Stimulated activated CD8-positive, alpha-beta memory T cell treated with anti-CD3 and anti-CD28 coated beads, Interleukin-7, amount 100 ng/mL, for 1 hour (primary cell): ENCODE measurements at places on chromosomes 12 and 14.

DNA sequence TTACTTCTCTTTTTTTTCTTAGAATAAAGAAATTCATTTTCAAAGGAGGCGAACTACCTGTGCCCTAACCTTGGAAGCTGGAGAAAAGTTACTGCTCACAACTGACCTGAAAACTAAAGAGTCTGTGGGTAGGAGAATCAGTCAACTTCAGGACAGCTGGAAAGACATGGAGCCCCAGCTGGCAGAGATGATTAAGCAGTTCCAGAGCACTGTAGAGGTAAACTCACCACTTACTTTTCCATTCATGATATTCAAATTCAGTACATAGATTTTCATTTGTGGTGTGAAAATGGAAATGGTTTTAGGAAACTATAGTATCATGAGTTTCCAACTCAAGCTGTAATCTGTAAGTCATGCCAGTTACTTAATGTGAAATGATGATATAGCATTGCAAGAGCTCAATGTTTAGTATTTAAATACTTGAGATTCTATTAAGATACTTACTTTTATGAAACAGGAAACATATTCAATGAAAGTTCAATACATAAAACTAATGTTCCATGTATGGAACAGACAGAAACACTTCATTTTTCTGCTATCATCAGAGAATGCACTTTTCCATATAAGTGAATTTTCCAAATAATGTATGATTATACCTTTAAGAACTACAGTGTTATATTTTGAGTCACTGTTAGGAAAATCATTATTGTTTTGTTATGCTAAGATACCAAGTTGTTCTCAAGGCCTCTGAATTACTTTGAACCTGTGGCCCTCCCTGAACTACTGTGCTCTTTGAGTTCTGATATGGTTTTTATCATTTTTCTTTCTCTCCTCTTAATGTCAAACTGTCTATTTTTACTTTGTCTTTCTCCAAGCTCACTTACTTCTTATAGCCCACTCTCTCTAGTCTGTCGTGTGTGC, 119.0 kb downstream of the ESR2 start:
- DNase-seq = no peak

- no peak for DNase-seq
Measured at GRCh38 chr14:102503641-102504327, 5.8 kb downstream of the ANKRD9 start.

- DNase-seq = no peak
Measured at GRCh38 chr12:26428420-26428819, 233.0 kb downstream of the SSPN start.

DNA sequence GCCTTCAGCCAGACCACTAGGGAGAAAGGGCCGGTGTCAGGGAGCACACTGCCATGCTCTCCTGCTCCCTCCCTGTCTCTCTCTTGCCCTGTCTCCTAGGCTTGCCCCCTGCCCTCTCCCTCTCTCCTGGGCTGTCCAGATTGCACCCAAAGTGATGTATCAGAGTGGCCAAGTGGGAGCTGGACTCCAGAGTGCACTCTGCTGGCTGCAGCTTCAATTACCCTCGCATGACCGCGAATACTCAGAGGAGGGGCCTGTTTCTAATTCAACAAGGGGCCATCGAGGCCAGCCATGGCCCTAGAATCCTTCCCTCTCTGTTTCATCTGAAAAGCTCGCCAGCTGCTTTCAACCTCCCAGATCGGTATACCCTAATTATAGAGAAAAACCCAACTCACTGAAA, 206.4 kb upstream of the FKBP4 start:
- DNase-seq = no peak

DNA sequence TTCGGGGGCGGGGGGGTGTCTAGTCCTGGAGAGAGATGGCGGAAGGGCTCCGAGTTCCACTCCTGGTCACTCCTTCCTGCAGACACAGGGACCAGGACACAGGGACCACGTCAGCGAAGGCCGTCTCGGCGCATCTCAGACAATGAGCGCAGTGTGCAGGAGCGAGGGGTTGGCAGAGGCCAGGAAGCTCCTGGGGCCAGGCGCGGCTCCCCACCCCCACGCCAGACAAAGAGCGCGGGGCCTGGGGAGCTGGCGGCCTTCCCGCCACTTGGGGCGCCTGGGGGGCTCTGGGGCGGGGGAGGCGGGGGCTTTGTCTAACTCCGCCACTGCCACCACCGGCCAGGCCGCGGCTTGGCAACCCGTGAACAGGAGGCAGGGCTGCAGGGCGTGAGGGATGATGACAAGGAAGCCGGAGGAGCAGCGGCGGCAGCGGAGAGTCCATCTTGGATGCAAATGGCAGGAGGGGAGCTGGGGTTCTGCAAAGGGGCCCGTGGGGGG, 2.2 kb downstream of the CDK2AP1 start:
- DNase-seq = no peak

- DNase-seq = no peak
Measured at GRCh38 chr14:67389275-67389674, 22.7 kb downstream of the PLEK2 start.

GRCh38 chr12:121711361-121712189, 977 bp upstream of the TMEM120B start:
- DNase-seq = no peak

- no peak for DNase-seq
Measured at GRCh38 chr12:131366261-131366871, 344.5 kb upstream of the SFSWAP start.

DNA sequence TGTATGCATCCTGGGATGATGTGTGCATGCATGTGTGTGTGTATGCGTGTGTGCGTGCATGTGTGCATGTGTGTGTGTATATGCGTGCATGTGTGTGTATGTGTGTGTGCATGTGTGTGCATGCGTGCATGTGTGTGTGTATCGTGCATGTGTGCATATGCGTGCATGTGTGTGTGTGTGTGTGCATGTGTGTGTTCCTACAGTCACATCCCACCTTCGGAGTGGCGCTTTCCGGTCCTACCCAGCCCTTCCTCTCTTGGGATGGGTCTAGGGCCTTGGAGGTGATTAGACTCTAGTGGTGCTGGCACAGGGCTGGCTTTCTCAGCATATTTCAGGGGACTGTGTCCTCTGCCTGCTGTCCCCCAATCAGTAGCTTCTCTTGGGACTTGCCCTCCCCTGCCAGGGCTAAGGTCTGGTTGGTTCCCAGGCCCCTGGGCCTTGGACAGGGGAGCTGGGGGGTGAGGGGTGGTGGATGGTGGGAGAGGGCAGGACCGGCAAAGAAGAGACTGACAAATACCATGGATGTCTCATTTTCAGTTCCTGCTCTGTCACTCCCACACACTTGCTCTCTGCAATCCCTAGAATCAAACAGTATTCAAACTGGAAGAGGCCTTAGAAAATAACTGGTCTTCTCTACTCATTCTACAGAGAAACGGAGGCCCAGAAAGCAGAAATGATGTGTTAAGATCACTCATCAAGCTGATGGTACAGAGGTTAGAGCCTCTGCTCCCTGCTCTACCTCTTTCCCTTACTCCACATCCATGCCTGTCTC, 21.9 kb upstream of the FAIM2 start:
- no peak for DNase-seq

DNA sequence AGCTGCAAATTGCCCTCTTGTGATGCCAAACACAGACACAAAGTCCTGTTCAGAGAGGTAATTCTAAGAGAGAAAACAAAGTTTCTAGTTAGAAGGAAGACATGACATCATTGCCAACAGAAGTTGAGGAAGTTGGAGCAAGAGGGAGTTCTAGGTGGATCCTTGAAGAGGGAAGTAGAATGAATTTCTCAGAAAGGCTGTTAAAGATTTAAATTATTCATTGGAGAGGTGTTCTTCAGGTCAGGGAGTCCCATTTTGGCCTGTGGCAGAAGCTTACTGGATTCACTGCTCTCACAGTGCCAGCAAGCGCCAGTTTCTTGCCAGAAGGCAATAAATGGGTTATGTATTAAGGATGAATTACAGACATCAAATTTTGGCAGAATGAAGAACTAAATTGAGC, 15.3 kb downstream of the TSFM start:
- no peak for DNase-seq

- no peak for DNase-seq
Measured at GRCh38 chr12:12017798-12018197, 52.9 kb upstream of the BCL2L14 start.

- no peak for DNase-seq
Measured at GRCh38 chr14:24463884-24464785, 21.6 kb upstream of the SDR39U1 start.

- DNase-seq = no peak
Measured at GRCh38 chr12:19482036-19482435, 42.7 kb downstream of the AEBP2 start.

DNA sequence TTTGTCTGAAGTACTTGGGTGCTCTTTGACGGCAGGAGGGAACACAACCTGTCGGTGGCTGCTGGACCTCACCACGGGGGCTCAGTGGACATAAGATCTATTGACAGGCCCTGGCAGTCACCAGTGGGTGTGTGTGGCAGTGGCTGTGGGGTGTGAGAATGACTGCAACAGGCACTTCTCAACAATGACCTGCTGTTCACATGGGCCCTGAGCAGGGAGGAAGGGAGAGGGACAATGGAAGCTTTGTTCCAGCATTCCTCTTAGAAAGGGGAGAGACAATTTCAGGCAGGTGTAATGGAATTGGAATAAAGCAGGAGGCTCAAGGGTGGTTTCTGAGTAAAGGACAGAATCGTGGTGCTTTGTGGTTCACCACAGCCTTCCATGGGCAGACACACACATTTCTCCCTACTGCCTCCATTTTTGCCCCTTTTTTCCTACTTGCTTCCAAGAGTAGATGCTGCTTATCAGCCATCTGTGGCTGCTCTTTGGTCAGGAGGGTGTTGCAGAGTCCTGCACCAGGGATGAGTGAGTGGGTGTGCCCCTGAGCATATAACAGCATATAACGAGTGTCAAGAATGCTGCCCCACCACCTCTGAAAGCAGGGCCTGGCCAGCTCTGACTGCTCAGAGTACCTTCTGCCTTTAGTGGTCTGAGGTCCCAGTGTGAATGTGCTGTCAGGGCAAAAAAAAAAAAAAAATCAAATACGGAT, 267.7 kb downstream of the RASSF9 start:
- no peak for DNase-seq

DNA sequence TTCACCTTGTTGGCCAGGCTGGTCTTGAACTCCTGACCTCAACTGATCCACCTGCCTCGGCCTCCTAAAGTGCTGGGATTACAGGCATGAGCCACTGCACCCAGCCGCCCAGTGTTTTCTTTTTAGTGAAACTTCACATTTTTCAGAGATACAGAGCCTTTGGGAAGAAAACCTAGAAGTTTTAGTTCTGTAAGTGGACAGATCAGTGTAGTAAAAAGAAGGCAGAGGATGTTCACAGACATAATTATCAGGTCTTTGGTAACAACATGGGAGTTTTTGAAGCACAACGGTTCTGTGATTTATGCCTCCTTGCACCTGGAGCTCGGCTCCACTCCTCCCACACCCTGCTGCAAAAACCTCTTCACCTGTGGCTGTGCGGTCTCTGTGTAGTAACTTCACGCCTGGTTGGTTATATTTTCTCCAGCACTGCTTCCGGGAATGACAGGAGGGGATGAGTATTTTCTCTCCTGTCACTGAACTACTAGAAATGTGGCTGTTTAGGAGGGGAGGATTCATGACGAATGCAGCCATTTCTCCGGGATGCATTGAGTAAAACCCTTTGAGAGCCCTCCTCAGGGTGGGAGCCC, 67.0 kb downstream of the ARF6 start:
- no peak for DNase-seq

DNA sequence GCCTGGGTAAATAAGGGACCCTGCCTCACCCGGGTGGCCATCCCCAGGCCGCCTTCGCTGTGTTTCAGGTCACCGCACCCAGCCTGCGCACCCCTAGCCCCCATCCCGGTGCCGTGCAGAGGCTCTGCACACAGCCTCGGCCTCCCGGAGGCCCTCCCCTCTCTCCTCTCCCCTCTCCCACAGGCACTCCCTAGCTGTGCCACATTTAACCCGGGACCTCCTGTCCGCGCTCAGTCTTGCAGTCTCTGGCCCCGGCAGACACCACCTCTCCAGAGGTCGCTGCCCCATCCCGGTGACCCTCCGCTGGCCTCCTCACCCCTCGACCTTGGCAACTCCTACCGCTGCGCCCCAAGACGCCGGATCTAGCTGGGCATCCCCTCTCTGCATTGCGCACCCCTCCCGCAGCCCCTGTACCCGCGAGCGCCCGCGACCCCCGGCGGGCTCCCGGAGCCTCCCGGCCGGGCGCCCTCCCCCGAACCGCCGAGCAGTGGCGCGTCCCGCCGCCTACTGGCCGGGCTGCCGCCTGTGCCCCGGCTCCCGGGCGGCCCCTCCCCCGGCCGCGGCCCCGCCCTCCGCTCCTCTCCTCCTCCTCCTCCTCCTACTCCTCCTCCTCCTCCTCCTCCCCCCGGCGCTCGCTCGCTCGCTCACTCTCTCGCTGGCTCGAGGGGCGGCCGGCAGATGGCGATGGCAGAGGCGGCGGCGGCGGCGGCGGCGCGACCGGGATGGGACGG, 120.7 kb downstream of the AACS start:
- DNase-seq = no peak

DNA sequence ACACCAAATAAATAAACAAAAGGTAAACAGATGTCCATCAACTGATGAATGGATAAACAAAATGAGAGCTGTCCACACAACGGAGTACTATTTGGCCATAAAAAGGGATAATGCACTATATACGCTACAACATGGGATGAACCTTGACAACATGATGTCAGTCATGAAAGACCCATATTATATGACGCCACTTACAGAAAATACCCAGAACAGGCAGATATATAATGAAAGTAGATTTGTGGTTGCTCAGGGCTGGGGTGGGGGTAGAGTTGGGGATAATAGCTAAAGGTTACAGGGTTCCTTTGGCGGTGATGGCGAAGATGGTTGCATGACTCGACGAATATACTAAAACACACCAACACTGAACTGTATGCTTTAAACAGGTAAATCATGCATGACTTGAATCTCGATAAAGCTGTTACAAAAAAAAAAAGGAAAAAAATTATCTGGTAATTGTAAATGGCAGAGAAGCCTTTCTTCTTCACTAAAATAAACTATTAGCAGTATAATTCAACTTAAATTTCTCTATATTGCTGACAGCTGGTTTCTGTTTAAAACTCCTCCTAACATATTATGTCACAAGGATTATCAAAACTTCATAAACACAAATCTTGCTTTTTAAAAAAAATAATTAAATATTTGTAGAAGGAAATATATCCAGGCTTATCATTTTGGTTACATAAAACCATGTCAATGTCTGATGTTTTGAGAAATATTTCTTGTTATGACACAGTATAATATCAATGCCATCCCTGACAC, 13.9 kb downstream of the CDC42BPB start:
- no peak for DNase-seq

GRCh38 chr12:9727813-9728212, 5.1 kb downstream of the CLECL1 start:
- DNase-seq = no peak

DNA sequence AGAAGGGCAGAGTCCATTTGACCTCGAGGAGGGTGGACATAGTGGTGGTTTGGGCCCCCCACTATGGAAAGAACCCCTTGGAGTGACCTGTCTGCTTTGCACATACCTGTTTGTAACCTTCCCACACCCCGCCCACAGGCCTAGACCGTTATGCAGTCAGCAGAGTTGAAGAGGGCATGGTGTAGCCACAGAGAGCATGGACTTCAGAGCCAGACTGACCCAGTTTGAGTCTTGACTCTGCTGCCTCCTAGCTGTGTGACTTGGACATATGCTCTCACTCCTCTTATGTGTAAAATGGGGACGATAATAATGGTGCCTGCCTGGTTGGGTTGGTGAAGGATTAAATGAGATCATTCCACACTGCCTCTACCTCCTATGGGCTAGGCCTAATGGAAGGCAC, 40.9 kb upstream of the NOS1 start:
- DNase-seq = no peak

- DNase-seq = no peak
Measured at GRCh38 chr12:85693093-85693665, 143.0 kb downstream of the RASSF9 start.
